Psoas muscle (tissue), 8 donors: ENCODE measurements at places on chromosomes 12 and 14. TPM values are rescaled to one million over a fixed set of nuclear protein-coding genes. Genes with fewer than 3 reads are reported as not detected.

- no peaks in the 10 kb centered on the region for H3K36me3 ChIP-seq
- H3K4me1 ChIP-seq, result peaks cover 12% of the 10 kb centered on the region
- no peak overlapping the region for H3K27ac ChIP-seq
- no peaks in the 10 kb centered on the region for H3K27me3 ChIP-seq
- H3K4me3 ChIP-seq, result no peak overlapping the region
These were observed 224.3 kb downstream of the GXYLT1 start for GRCh38 chr12:41920355-41920754.

GRCh38 chr12:15001733-15002382 is 29.0 kb downstream of the PDE6H start:
- H3K4me3 ChIP-seq, result peak overlapping the region; percentile 41
- H3K36me3 ChIP-seq, result no peaks in the 10 kb centered on the region
- no peaks in the 10 kb centered on the region for H3K27me3 ChIP-seq
- peaks cover 21% of the 10 kb centered on the region for H3K4me1 ChIP-seq

DNA sequence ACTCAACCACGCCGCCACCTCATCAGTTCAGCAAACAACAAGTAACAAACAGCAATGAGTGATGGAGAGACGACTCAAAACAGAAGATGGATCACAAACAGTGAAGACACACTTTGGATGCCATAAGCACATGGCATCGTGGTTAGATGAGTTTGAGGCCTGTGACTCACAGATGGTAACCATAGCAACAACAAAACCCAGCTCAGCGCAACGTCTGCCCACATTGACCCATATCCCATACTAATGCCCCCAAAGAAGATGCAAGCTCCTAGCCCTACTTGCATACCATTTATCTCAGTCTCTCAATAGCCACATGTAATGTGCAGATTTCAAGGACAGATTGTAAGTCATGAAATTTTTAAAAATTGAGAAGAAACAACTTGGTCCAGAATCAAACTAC is 1322.3 kb upstream of the TMEM132C start:
- no peak for DNase-seq
- no peak overlapping the region for H3K4me3 ChIP-seq
- no peaks in the 10 kb centered on the region for H3K4me1 ChIP-seq

- DNase-seq, result no peak
- H3K27me3 ChIP-seq, result peaks cover 57% of the 10 kb centered on the region
- H3K27ac ChIP-seq, result no peak overlapping the region
- peak overlapping the region; percentile 74 for H3K4me3 ChIP-seq
These were observed 568 bp downstream of the CCDC184 start for GRCh38 chr12:48183876-48184548.

The MMP19 gene
- 1.4 TPM for total RNA-seq

The PFDN5 gene
- total RNA-seq, result 269 TPM

The SLCO1B1 gene
- not detected for total RNA-seq

- H3K36me3 ChIP-seq, result no peaks in the 10 kb centered on the region
- peak; percentile 56 for DNase-seq
- H3K27me3 ChIP-seq, result no peaks in the 10 kb centered on the region
- peaks cover 23% of the 10 kb centered on the region for H3K4me1 ChIP-seq
These were observed 77.2 kb downstream of the BHLHE41 start for GRCh38 chr12:26047401-26048226.

DNA sequence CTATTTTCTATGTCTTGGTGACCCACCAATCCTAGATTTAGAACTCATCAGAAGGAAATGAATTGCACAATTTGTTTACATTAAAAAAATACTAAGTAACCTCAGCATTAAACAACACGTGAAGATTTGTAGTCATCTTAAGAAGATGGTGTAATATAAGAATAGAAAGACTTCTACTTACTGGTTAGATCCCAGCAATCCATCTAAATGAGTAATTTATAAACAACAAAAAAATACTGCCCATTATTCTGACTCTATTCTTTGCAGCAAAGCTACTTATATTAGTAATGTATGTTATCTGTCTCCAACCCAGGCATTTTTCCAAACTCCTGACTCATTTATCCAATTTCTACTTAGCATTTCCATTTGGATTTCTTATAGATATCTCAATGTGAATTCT is 67.8 kb downstream of the CD163L1 start:
- no peaks in the 10 kb centered on the region for H3K36me3 ChIP-seq
- no peak for DNase-seq
- no peaks in the 10 kb centered on the region for H3K4me1 ChIP-seq
- no peaks in the 10 kb centered on the region for H3K27me3 ChIP-seq

DNA sequence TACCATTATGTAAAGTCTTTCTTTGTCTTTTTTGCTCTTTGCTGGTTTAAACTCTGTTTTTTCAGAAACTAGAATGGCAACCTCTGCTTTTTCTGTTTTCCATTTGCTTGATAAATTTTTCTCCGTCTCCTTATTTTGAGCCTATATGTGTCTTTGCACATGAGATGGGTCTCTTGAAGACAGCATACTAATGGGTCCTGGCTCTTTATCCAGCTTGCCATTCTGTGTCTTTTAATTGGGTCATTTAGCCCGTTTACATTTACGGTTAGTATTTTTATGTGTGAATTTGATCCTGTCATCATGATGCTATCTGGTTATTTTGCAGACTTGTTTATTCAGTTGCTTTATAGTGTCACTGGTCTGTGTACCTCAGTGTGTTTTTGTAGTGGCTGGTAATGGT is 207.9 kb upstream of the TMEM260 start:
- H3K27me3 ChIP-seq, result no peaks in the 10 kb centered on the region
- DNase-seq, result no peak
- H3K36me3 ChIP-seq, result no peaks in the 10 kb centered on the region
- H3K4me3 ChIP-seq, result no peak overlapping the region

The ADAM20 gene
- 0.57 TPM for total RNA-seq

DNA sequence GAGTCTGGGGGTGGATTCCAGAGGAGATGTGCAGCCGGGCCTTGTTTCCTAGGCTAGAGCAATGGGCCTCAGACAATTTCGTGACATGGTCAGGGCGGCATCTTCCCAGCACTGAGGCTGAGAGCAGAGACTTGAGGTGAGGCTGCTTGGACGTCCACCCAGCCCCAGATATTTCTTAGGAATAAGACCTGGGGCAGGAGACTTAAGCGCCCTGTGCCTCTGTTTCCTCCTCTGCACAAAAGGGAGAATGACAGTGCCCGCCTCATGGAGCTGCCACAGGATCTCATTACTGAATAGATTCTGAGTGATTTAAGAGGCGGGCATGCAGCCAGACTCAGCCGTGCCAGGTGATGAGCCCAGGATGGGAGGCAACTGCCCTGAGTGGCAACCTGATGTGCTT is 297.9 kb upstream of the SFSWAP start:
- H3K27me3 ChIP-seq, result peaks cover 12% of the 10 kb centered on the region
- H3K36me3 ChIP-seq, result no peaks in the 10 kb centered on the region
- no peaks in the 10 kb centered on the region for H3K4me1 ChIP-seq
- no peak for DNase-seq

GRCh38 chr12:53733051-53733806 is 6.0 kb upstream of the CALCOCO1 start:
- H3K27ac ChIP-seq, result no peak overlapping the region
- no peak for DNase-seq
- H3K27me3 ChIP-seq, result no peaks in the 10 kb centered on the region
- no peak overlapping the region for H3K4me3 ChIP-seq
- peaks cover 7% of the 10 kb centered on the region for H3K4me1 ChIP-seq

- no peak overlapping the region for H3K4me3 ChIP-seq
- H3K36me3 ChIP-seq, result no peaks in the 10 kb centered on the region
- H3K27me3 ChIP-seq, result no peaks in the 10 kb centered on the region
- no peak for DNase-seq
These were observed 29.5 kb upstream of the MED13L start for GRCh38 chr12:116306968-116307367.

DNA sequence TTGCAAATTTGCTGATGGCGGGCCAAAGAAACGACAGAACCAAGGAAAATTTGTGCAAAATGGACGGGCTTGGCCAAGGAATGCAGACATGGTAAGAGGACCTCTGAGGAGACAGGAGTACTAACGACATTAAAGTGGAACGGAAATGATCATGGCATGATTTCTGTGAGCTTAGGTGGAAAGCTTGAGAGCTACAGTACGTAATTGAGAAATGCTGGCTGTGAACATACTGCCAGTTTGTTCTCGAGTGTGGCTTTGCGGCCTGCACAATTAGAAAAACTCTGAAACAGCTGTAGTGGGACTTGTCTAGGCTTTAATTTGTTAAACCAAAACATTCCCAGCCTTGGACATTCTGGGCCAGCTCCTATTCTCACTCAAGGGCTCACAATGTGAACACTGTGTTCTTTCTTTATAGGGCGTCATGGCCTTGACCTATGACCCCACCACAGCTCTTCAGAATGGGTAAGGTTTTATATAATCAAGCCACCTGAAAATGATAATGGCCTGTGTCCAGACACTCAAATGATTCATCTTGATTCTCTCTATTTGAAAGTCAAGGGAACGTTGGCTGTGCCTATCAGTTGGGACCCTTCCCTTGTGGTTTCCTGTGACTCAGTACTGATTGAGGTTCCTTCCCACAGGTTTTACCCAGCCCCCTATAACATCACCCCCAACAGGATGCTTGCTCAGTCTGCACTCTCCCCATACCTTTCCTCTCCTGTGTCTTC is 48.5 kb downstream of the BAZ2A start:
- H3K4me1 ChIP-seq, result no peaks in the 10 kb centered on the region
- no peaks in the 10 kb centered on the region for H3K36me3 ChIP-seq
- H3K4me3 ChIP-seq, result no peak overlapping the region

- H3K27me3 ChIP-seq, result no peaks in the 10 kb centered on the region
- no peak for DNase-seq
- H3K4me3 ChIP-seq, result no peak overlapping the region
These were observed 133.8 kb upstream of the CPM start for GRCh38 chr12:69066492-69067373.

DNA sequence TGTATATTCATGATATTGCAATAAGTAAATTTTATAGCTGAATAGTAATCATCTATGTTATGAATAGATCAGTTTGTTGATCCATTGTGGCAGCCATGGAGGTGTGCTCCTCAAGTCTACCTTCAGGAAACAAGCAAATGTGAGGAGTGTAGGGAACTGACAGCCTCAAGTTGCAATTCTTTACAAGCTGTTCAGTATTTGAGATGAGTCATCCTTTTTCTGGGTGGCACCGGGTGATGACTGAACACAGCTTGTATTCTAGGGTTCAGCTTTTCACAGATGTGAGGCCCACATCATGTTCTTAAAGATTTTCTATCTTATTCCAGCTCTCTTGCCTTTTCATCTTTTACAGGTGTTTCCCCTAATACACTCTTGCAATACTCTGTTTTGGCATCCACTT is 452.4 kb downstream of the KCNH5 start:
- no peak overlapping the region for H3K4me3 ChIP-seq
- DNase-seq, result no peak
- no peaks in the 10 kb centered on the region for H3K36me3 ChIP-seq

GRCh38 chr14:93007225-93007997 is 84.5 kb downstream of the CHGA start:
- peak; percentile 66 for DNase-seq
- no peaks in the 10 kb centered on the region for H3K36me3 ChIP-seq
- peaks cover 39% of the 10 kb centered on the region for H3K4me1 ChIP-seq
- no peak overlapping the region for H3K4me3 ChIP-seq

The MFAP5 gene
- total RNA-seq, result 27.9 TPM

- H3K27ac ChIP-seq, result no peak overlapping the region
- H3K27me3 ChIP-seq, result peaks cover 8% of the 10 kb centered on the region
- no peaks in the 10 kb centered on the region for H3K4me1 ChIP-seq
- H3K4me3 ChIP-seq, result no peak overlapping the region
- no peaks in the 10 kb centered on the region for H3K36me3 ChIP-seq
- DNase-seq, result no peak
These were observed 85.7 kb downstream of the PAPOLA start for GRCh38 chr14:96587823-96588385.

The FBXO34 gene
- total RNA-seq, result 22.6 TPM

DNA sequence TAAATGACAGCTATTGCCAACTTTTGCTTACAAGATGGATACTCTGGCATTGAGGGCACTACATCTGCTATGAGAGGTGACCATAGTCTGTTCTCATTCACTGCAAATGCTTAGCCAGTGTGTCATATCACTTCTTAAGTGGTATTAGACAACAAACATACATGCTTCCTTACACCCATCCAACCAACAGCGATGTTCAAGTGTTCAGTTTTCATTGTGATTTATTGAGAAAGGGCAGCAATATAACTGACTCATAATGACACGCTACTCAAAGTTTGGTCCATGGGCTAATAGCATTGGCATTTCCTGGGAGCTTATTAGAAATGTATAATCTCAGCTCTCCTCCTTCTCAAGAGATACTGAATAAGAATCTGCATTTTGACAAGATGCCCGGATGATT is 181.7 kb downstream of the NPAS3 start:
- H3K27me3 ChIP-seq, result no peaks in the 10 kb centered on the region
- no peak for DNase-seq
- no peak overlapping the region for H3K4me3 ChIP-seq
- no peak overlapping the region for H3K27ac ChIP-seq
- H3K4me1 ChIP-seq, result no peaks in the 10 kb centered on the region

- no peaks in the 10 kb centered on the region for H3K27me3 ChIP-seq
- H3K36me3 ChIP-seq, result no peaks in the 10 kb centered on the region
- H3K27ac ChIP-seq, result peak within 1 kb of the TSS; percentile 55
- peak within 1 kb of the TSS; percentile 74 for H3K4me3 ChIP-seq
- no peaks in the 10 kb centered on the region for H3K4me1 ChIP-seq
These were observed at the start of gene OAS3 for GRCh38 chr12:112937741-112938719. TSS of gene OAS3 (plus strand) at chr12:112938474. CDS start at chr12:112938531, 57 bp downstream.

DNA sequence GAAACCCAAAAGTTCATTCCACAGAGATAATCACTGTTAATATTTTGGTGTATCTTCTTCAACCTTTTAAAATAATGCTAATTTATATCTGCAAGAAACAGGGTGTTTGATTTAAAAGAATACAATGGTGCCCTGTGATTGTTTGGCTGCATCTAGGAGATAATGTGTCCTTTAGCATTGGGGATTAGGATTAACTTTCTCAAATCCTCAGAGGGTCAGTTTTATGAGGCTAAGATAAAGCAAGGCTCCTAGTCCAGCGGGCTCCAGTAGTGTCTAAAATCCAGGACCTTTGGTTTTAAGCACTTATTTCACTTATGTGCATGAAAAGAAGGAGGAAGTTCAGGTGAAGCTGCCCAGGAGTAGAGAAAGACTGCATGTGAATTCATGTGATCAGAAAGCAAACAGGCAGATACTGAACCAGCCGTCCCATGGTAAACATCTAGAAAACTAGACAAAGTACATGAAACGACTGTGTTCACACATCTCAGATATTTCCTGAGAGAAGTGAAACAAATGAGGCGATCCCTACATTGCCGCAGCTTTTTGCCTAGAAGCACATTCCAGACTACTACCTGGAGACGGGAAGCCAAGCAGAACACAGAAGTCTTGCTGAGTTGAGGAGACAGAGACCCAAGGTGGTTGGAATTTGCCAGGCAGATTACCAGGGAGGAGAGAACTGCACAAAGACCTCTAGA is 129.1 kb upstream of the MAX start:
- H3K36me3 ChIP-seq, result no peaks in the 10 kb centered on the region
- no peaks in the 10 kb centered on the region for H3K4me1 ChIP-seq
- no peak overlapping the region for H3K4me3 ChIP-seq
- no peak for DNase-seq

The PIWIL1 gene
- total RNA-seq, result not detected
